ENCODE measurements at places on chromosomes 2 and 18.

DNA sequence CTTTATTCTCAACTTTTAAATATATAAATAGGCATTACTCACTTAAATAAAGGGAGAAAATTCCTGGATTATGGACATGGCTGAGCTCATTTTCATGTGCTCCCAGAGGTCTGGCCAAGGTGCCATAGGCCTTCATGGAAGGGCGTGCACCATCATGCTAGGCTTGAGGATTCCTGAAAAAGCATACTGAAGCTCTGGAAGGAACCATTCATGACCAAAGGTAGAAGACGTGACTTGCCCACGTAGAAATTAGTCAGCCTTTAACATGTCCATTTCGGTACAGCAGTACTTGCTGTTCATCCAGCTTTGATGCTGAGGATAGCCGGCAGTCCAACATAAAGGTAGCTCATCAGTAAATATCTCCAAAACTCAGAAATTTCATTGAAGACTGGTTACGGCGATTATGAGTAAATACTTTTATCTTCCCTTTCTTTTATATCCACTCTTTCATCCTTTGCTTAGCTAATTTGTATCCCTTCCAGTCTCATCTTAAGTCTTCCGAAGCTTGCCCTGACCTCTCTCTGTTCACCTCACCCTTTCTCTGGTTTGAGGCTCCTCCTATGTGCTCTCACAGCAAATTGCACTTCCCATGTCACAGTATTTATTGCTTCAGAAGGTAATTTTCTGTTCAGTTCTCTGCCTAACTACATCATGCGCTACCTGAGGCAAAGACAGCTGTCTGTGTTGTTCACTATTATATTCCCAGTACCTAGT, 32.3 kb upstream of the ASNSD1 start:
- DNase-seq, result no peak

- DNase-seq, result no peak
Measured at GRCh38 chr18:55584201-55584600, 3.8 kb downstream of the TCF4 start.

GRCh38 chr2:142688856-142689605, 188.4 kb upstream of the KYNU start:
- no peak for DNase-seq

DNA sequence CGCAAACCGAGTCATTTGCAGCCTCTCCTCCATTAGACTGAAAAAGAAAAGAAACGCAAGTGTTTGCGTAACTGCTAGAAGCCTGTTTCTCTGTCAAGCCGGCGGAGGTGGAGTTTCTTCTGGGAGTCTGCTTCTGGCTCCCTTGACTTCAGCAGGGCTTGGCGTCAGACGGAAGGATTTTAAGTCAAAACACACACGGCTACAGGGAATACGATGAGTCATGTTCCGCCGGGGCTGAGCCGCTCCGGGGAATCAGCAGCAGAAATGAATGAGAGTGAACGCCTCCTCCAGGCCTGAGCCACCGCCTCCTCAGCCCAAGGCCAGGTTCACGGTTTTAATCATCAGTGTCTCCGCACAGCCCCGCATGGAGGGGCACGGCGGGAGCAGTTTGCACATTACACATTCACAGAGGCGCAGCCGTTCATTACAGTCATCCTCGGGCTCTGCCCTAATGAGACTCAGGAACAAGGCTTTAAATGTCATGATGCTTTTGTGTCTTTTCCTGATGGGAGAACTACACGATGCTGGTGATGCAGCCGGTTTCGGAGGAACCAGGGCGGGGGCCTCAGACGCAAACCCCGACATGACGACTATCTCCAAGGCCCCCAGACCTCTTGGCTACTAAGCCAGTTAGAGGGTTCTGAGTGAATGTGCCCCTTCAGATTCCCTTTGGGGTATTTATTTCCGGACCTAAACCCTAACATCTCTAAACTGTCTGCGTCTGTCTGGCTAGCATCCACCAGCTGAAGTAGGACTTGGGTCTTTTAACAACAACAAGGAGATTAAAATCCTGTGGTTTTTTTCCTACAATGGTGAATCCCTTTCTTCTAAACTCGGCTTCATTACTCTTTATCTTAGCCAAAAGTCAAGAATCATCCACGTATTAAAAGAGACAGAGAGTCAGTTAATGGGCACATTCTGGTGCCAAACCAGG, 11.1 kb upstream of the SCG2 start:
- DNase-seq, result peak; percentile 89

DNA sequence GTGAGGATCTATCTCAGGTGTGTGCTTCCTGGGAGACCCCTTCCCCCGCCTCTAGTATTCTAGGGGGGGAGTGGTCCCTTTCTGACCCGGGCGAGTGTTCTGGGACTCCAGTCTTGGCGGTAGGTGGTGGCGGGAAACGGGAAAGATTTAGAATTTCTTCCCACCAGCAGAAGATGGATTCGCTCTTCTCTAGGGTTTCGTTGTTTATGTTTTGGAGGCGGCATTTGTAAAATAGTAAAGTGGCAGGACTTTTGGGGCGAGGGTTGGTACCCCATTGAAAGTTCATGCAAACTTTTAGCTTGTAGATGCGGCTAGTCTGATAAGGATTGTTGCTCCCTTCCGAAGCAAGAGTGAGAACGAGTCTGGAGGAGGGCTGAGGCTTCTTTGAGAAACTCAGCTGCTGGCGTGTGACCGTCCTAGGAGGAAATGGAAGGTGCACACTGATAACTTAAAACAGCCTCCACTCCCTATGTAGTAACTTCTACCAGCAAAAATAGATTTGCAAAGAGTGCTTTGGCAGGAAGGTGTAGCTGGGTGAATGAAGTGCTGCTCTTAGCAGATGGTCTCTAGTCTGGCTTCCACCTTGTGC, 412 bp downstream of the GPD2 start:
- DNase-seq, result no peak

DNA sequence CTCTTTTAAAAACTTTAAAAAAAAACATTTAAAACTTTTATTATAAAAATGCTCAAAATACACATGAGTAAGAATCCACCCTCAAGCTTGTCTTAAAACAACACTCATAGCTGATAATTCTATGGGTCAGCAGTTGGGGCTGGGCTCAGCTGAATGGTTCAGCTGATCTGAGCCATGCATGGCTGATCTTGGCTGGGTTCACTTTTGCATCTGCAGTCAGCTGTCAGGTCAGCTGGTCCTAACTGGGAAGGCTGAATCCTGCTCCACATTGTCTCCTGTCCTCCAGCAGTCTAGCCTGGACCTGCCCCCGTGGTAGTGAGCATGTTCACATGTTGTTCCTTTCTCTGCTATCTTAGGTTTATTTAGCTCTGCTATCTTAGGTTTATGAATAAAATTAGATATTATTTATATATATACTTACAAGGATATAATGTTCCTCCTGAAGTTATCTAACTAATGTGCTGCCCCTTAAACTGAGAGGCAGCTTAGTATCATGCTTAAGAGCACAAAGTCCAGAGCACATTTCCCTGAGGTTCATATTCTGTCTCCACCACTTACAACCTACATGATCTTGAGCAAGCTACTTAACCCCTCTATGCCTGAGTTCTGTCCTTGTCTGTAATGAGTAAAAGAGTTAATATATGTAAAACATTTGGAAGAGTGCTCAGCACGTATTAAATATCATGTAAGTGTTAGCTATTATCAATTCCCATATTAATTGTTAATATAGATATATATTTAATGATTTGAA, 309.4 kb downstream of the PTPRM start:
- DNase-seq, result no peak

GRCh38 chr2:116510117-116510671, 1304.3 kb upstream of the DDX18 start:
- no peak for DNase-seq

- no peak for DNase-seq
Measured at GRCh38 chr18:13425357-13426091, 207.0 kb downstream of the LDLRAD4 start.

GRCh38 chr2:3704692-3705091, 1.3 kb downstream of the DCDC2C start:
- no peak for DNase-seq

DNA sequence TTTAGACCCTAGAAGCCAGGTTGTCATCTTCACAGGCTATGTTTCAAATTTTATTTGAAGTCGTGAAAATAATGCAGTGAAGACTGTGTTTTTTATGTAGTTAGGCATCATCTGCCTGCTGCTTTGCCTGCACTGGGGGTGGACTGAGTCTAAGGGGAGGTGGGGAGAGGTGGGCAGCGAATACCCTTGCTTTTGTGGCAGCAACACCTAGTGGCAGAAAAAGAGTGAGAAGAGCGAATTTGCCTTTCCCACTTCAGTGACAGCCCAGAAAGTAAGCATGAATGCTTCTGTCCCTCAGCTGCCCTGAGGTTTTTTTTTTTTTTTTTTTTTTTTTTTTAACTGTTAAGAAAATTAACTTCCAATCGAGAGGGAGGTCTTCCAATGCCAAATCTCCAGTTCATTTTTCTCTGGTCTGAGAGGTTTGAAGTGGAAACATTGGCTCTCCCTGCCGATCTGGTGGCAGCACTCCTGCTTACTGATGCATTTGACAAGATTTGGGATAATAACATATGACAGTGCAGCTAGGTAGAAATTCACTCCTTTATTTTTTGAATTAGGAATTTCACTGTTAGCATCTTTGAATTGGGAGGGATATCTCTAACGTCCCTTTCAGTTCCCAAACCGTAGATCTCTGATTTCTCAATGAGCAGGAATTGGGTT, 60.3 kb upstream of the LYPD6B start:
- DNase-seq, result no peak

DNA sequence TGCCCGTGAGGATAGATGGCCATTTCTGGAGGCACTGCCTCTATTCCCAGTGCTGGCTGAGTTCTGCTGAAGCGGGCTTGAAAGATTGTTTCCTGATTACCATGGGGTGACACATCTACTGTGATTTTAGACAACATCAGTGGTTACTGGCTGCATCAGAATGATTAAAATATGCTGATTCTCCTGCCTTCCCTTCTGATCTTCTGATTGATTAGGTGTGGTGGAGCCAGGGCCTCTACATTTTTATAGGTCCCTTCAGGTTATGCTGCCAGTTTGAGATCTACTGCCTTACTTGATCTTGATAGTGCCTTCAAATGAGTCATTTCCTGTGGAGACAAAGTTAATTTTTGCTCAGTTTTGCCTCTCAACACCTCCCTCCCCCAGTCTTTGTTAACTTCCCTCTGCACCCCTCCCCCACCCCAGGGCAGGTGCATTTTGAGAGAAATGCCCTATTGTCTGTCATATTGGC, 31.6 kb upstream of the SNORC start:
- no peak for DNase-seq

DNA sequence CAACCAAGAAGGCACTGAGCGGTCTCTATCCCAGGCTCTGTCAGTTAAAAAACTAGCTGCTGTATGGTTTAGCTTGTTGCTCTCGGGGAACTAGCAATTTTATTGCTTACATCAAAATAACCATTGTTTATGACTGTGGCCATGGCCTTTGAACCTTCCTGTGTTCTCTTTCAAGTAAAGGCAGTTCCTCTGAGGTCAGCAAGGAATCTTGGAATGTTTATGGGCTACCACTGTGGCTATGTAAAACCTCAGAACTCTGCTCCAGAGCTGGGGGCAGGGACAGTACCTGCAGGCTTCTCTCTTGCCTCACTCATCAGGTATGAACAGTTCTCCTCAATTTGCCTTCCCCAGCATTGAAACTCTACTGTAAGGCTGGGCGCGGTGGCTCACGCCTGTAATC, 416.0 kb upstream of the NETO1 start:
- no peak for DNase-seq

- peak; percentile 80 for DNase-seq
Measured at GRCh38 chr18:3596637-3597384, 146.8 kb downstream of the TGIF1 start.

DNA sequence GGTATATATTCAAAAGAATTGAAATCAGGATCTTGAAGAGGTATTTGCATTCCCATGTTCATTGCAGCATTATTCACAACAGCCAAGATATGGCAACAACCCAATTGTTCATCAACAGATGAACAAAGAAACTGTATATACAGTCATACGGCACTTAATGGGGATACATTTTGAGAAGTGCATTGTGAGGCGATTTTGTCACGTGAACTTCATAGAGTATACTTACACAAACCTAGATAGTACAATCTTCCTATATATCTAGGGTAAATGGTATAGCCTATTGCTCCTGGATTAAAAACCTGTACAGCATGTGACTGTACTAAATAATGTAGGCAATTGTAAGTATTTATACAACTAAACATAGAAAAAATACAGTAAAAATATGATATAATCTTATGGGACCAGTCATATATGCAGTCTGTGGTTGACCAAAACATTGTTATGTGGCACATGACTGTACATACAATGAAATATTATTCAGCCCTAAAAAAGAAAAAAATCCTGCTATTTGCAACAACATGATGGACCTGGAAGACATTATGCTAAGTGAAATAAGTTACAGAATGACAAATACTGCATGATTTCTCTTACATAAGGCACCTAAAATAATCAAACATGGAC, 9.2 kb upstream of the BBS5 start:
- DNase-seq, result no peak

- DNase-seq, result no peak
Measured at GRCh38 chr18:3972291-3972930, 482.7 kb downstream of the DLGAP1 start.

DNA sequence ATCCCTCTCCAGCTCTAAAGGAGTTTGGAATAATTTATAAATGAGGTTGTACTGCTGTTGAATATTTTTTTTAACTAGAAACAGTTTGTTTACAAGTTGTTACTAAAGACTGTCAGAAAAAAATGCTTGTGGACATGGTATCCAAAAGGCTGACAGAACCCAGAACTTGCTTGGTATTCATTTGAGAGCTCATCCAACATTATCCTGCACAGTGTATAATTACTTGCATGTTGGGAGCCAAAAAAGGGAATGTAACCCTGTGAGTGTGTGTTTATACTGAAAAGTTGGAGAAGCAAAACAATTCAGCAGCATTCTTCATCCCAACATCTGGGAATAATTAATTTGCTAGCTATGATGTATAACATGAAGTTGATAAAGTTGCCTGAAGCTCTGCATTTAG, 42.1 kb upstream of the EHBP1 start:
- DNase-seq, result no peak

GRCh38 chr2:147760984-147761383, 83.8 kb upstream of the ACVR2A start:
- no peak for DNase-seq

DNA sequence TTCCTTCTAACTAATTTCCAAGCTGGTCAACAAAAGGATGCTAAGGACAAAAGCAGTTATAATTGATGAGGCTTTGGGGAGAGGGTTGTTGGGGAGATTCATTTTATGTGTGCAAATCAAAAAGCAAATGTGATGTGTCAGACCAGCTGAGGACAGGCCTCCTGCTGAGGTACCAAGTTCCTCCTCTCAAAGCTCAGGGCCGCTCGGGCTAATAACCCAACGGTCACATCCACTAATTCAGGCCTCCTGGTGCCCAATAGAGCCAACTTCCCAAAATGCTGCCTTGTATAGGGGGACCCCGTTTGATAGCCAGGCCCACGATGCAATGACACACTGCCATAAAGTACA, 88.6 kb upstream of the RTN4 start:
- no peak for DNase-seq

DNA sequence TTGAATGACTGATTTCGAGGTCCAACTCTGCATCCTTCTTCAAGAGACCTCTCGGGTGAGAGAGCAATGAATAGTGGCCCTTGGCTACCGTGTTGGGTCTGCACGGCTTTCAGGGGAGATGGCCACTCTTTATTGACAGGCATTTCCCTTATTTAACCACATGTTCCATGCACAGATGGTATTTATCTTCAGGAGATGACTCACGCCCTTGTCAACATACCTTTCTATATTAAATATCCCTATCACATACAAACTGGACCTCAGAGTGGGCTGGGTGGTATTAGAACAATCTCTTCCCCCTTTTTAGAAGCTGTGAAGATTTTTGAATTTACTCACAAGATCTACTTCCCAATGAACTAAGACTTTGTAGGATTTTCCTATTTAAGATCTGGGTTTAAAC, 109.6 kb upstream of the CDC42EP3 start:
- no peak for DNase-seq
